ENCODE measurements at places on chromosomes 12 and 14.

DNA sequence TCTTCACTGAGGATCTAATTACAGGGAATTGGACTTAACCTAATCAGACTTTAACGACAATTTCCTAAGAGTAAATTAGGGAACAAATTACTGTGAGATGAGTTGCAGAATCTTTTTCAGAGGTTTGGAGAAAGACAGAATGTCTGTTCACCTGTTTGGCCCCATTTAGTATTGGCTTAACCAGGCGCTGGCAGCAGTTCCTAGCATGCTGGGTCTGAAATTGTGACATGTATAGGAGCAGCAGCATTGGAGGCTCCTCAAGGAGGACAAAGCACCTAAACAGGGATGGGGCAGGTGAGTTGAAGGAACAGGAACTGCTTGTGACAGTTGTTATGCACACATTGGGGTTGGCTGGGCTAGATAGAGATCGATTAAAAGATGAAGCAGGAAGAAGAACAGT is 51.0 kb downstream of the KCNMB4 start:
- DNase-seq: no peak

GRCh38 chr12:80802652-80803400 is 86.1 kb downstream of the MYF5 start:
- DNase-seq: no peak

DNA sequence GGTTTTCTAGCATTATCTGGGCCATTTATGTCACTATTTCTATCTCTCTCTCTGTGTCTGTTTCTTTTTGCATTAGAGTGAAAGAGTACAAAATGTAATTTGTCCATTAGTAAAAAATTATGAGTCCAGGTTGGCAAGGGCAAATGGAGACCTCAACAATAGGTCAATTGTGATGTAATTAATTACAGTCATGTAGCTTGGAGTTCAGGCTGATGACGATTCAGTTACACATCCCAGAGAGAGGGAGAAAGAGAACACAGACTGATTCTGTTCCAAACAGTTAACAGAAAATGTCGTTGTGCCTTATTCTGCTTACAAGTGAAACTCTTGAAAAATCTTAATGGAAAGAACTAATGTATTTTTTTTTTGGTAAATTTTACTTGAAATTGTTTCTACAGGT is 83.3 kb downstream of the ATXN7L3B start:
- DNase-seq: peak; percentile 47

- DNase-seq: no peak
Measured at GRCh38 chr12:79769860-79770485, 79.2 kb upstream of the PAWR start.

DNA sequence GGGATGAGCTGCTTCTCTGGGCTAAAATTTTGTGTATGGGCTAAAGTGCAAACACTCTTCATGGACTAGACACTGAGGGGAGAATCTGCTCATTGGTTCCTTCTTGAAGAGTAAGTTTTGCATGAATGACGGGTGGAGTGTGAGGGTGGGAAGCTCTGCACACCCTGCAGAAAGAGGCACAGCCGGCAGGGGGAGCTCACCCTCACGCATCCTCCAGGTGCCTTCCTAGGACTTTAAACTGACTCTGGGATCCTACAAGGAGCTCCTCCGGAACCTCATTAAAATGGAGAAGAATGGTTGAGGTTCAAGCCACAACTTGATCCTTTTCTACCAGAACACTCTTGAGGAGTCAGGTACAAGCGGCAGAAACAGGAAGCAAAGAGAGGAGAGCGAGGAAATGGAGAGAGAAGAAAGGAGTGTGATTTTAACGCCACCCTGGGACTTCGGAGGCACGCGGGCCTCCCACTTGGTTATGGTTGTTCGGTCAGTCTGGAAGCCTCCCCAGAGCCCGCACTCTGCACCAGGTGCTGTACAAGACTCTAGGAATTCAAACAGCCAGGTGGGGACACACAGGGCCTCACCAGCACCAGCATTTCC is 87.5 kb downstream of the SETD3 start:
- peak; percentile 60 for DNase-seq

- DNase-seq: peak; percentile 25
Measured at GRCh38 chr14:67477926-67478799, 10.4 kb downstream of the TMEM229B start.

DNA sequence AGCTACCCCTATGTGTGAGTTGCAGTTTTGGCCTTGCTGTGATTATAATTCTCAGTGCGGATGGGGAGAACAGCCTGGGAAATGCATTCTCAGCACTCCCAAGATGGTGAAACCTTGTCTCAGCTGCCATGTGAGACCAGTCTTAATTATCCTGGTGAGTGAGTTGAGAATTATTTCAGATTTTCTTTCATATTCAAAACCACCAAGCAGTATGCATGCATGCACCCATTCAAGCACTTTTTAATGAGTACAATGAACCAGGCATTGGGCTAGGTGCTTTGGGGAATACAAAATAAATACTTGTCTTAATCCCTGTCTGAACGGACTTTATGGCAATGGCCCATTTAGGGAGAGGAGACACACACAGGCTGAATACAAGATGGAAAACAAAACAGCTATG is 94.7 kb downstream of the PTPN11 start:
- DNase-seq: no peak

GRCh38 chr14:76584271-76584702 is 177.0 kb upstream of the VASH1 start:
- DNase-seq: peak; percentile 55

DNA sequence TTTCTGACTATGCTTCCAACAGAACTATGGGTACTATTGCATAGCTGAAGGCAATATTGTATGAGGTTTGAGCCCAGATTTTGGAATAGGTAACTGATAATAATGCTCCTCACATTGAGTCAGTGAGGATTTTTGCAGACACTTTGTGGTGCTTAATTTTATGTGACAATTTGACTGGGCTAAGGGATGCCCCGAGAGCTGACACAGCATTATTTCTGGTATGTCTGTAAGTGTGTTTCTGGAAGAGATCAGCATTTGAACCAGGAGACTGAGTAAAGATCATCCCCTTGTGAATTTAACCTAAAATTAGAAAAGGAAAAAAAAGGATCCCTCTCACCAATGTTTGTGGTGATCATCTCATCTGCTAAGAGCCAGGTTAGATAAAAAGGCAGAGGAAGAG is 404.9 kb downstream of the AEBP2 start:
- no peak for DNase-seq

GRCh38 chr12:81249976-81250375 is 172.1 kb downstream of the ACSS3 start:
- DNase-seq: no peak

- no peak for DNase-seq
Measured at GRCh38 chr12:90631591-90632212, 323.3 kb downstream of the CCER1 start.

DNA sequence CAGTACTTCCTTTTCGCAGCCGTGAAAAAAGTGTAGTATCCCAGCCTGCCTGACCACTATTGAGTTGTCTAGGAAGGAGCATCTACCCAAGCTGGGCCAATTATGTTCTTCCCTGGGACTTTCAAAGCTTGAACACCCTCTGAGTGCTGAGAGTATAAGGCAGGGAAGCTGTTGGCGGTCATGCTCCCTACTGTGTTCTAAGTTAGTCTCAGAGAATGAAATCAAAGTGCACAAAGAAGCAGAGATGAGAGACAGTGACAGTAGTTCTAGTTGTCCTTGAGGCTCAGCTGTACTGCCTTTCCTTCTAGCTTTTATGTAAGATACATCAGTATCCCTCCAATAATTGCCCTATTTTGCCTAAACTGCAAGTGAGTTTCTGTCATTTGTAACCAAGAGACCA is 427.1 kb upstream of the SEL1L start:
- DNase-seq: no peak

DNA sequence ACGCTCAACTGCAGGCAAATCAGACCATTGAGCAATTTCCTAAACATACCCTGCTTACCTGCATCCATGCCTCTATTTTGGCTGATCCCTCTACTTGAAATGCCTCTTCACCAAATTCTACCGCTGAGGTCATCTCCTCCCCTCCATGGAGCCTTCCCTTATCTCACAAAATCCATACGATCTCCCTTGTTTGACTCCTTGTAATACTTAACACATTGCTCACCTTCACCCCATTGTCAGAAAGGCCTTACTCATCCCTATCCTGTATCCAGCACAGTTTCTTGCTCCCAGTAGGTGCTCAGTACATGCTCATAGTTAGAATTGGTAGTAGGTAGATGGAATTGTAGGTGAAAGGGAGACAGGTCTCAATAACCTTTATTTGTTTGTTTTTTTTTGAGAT is 5.4 kb downstream of the DDN start:
- DNase-seq: no peak

DNA sequence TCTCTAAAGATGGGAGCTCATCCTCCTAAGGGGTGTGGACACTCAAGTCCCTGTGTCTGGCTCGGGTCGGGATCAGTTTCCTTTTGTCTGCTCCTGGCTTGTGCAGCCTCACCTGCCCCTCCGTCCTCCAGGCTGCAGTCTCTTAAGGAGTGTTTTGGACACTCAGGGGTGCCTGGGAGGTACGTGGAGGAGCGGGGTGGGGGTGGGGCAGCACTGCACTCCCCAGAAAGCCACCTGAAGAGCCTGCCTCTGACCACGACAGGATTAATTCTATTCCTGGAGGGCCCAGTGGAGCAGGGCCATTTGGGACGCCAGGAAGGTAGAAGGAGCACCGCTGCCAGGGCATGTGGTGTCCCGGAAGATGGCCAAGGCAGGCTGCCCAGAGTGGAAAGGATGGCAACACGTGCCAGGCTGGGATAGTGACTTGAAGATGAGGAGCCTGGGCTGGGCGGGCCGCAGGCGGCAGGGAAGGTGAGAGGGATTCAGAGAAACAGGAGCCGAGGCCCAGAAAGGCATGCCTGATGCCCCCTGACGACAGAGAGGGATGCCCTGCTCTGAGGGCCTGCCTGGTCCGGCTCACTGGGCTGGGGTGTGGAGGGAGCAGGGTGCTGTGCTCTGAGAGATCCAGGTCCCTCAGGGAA is 14.8 kb upstream of the LRTM2 start:
- DNase-seq: no peak

Data from NCI-H1417 (cell line).